Stimulated activated CD4-positive, alpha-beta T cell treated with anti-CD3 and anti-CD28 coated beads, TNF-alpha, amount 100 ng/mL, for 24 hours (primary cell): ENCODE measurements at places on chromosomes 12 and 14.

- no peak for DNase-seq
Measured at GRCh38 chr12:112749081-112749480, 42.5 kb upstream of the RPH3A start.

GRCh38 chr12:82757656-82758055, 71.0 kb downstream of the TMTC2 start:
- DNase-seq = no peak

- no peak for DNase-seq
Measured at GRCh38 chr12:57089271-57090245, 644 bp downstream of the NAB2 start.

GRCh38 chr12:124686370-124687173, 119.2 kb upstream of the NCOR2 start:
- DNase-seq = no peak

GRCh38 chr14:60981633-60982455, 799 bp downstream of the SLC38A6 start:
- no peak for DNase-seq

DNA sequence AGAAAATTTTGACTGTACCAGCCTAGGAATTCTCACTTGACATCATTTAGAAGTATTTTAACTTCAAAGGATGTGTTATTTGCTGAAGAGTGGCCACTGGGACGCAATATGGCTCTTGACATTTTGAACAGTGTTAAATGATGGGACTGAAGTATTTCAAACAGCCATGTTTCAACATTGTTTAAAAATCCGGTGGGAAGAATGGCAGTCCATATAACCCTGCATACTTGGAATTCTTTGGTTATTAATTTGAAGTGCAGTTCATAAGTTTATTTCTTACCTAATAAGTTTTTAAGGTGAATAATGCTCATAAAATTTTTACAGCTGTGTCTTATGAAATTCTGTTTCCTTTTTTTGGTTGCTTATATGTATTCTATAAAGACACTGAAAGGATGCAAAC, 8.3 kb downstream of the TMTC2 start:
- no peak for DNase-seq

GRCh38 chr12:93790472-93791152, 113.4 kb downstream of the CRADD start:
- no peak for DNase-seq

DNA sequence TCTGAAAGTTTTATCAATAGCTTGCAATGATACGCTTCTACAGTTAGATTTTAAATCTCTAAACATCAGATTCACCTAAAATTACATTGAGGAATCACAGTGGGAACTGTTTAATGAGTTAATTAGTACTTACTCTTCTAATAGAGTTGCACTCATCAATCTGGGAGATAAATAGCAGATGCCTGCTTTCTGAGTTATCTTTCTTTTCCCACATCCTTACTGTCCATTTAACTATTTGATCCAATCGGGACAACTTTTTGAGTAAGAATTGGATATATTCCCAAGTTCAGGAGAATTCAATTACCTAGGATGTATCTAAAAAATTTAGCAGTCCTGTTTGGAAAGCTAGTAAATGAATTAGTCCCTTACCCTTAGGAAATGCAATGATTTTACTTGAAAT, 162.3 kb downstream of the KCNH5 start:
- no peak for DNase-seq

DNA sequence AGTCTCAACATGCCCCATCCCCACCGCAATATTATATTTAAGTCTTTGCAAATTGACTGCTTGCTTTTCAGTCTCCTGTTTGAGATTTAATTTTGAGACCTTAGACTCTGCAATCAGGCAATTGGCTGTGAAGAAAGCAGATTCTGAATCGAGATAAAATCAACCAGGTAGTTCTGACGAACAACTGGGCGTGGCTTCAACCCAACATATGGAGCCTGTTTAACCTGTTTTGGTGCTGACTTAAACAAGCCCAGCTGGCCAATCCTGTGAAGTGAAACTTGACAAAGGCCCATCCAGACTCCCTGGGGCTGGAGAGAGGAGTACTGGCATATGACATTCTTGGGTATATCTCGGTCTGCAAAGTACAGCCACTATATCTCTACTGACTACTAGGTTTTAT, 9.8 kb upstream of the CIPC start:
- DNase-seq = no peak

DNA sequence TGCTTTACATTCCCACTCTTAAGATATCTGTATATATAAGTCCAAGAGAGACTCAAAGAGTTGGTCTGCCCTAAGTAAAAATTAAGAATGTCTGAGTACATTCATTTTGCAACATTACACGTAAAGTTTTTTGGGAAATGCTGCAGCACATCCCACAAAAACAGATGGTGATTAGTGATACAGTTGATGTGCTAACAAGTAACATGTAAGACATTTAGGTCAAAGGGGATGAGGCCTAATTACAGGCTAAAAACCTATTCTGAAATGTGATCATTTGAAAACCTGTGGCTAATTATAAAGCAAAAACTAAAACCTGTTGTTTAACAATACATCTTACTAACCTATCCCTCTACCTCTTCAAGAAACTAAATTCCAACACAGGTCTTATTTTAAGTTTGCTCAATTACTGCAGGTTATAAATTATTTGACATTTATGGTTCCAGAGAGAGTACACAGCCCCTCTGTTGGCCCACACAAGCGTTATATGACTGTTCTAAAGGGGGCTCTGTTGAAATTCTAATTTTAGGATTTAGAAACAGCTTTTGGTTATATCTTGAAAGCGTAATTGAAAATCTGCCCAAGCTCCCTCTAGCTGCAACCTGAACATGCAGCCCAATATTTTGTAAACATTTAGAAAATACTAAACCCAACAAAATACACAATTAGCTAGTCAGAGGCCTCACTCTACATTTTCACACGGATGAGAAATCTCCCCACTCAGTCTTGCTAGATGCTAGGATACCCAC, 42.9 kb downstream of the BRAP start:
- no peak for DNase-seq

DNA sequence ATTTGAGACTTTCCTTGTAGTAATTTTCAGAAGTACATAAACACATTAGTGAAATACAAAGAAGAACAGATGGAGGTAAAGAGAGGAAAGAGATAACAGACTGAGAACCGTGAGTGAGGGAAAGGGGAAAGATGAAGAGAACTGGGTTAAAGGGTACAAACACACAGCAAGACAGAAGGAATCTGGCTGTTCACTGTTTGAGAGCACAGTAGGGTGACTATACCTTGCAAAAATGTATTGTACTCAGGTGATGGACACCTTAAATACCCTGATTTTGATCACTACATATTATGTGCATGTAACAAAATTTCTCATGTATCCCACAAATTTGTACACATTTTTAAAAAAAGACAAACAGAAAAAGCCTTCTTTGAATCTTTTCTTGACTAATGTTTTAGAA, 2.7 kb upstream of the TRHDE start:
- DNase-seq = no peak

GRCh38 chr12:69474456-69474855, 4.3 kb downstream of the FRS2 start:
- no peak for DNase-seq

DNA sequence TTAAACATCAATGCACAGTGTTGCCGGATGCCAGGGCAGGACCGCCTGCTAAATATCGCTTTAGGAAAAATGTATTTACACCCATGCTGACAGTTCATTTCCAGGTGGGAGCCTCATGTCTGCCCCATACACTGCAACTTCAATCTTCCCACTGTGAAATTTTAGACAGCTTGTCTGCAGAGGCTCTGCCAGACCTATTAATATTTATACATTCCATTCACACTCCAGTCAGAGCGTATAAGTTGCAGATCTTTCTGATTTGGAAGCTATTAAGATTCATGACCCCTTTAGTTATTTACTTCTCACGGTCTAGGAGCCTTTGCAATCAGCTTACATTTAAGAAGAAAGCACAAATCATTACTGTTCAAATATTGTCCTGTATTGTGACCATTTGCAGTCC, 357.4 kb downstream of the ATP23 start:
- no peak for DNase-seq

DNA sequence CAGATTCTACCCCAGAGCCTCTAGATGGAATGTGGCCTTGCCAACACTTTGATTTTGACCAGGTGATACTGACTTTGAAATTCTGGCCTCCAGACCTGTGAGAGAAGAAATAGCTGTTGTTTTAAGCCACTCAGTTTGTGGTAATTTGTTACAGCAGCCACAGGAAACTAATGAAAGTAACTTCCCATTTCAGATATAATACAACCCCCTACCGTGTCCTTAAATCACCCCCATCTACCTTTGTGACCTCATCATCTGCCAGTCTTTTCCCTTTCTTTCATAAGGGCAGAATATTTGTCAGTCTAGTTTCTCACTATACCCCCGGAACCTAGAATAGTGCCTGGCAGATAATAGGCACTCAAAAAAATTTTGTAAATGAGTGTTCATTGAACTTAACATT, 39.6 kb downstream of the PPP4R4 start:
- DNase-seq = no peak

DNA sequence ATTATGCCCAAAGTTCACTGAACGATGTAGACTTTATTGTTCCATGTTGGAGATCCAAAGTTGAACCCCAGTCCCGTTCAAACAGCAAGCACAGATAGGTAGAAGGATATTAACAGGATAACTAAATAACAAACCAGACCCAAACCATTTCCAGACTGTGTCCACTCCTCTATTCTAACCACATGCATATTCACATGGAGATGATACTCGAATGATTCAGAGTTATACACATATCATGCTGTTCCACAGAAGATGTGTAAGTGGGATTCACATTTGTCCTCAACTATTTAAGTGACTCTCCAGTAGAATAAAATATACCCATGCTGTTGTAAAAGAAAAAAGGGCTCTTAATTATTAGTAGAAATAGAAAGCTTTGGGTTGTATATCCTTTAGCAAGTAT, 185.9 kb downstream of the ITPR2 start:
- DNase-seq = no peak

DNA sequence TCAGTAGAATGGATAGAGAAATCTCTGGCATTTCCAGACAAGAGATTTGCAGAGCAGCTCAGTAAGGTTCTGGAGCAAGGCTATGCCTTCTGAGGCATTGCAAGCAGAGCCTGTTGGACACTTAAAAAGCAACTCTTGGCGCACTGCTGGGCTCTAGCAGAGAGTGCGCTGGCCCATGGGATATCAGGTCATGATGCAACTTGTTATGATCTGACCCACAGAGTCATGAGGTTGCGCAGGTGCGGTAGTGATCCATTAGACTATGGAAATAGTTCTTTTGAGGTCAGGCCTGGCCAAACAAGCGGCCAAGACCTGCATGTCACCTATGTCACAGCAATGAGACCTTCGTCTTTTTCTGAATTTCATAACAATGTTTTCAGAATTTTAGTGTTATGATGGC, 168.6 kb downstream of the TMTC3 start:
- DNase-seq = no peak

DNA sequence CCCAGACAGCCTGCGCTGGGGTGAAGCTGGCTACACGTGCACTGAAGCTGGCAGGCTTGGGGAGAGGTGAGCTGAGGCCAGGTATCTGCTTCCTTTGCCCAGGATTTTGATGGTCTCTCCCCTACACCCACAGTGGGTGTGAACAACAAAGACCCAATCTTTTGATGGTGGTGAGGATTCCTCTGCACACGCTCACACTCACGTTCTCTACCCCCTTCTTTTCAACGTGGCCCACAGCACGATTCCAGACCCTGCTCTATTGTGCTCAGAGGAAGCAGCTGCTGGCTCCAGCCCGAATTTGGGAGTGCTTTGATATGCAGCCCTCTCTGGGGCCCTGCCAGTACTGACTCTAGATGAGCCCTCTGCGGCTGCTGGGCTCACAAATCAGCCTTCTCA, 4.9 kb downstream of the CD9 start:
- DNase-seq = no peak

DNA sequence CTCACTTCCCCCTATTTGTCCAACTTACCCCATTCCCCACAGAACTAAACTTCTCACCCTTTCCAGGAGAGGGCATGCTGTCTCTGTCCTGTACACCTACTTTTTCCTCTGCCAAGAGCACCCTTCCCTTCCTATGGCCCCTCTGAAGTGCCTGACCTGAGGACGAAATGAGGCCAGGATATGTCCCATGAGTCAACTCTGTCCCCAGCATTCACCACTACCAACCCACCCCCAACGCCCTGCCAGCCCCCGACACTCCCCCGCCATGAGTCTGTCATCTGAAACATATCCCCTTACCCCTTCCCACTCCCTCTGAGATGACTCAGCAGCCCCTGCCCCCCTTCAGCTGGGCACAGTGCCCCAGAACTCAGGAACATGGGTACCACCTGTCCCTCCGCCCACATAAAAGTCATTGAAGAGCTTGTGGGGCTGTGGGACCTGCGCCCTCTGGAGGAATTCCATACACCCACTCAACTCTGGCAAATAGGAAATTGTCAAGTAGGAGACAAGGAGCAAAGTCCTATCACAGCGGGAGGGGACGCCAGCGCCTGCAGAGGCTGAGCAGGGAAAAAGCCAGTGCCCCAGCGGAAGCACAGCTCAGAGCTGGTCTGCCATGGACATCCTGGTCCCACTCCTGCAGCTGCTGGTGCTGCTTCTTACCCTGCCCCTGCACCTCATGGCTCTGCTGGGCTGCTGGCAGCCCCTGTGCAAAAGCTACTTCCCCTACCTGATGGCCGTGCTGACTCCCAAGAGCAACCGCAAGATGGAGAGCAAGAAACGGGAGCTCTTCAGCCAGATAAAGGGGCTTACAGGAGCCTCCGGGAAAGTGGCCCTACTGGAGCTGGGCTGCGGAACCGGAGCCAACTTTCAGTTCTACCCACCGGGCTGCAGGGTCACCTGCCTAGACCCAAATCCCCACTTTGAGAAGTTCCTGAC, 26.3 kb downstream of the ITGA7 start:
- no peak for DNase-seq

GRCh38 chr12:9648701-9649531, 20.6 kb upstream of the CLEC2D start:
- DNase-seq = no peak

DNA sequence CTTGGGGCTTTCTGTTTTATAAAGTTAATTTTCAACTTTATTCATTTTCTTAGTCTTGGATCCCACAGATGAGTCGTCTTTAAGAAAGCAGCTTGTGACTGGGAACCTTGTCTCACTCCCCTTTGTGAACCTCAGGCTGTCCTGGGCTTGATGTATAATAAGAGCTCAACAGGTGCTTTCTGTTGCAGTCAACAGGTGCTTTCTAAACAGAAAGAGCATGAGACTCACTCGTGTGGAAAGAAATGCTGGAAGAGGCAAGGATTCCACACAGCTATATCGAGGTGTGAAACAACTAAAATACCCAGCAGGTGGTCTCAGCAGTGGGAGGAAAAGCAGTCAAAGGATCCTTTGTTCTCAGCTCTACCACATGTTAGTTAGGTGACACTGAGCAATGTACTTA, 398.9 kb downstream of the EGLN3 start:
- no peak for DNase-seq
